ENCODE measurements at places on chromosomes 13 and 19.

DNA sequence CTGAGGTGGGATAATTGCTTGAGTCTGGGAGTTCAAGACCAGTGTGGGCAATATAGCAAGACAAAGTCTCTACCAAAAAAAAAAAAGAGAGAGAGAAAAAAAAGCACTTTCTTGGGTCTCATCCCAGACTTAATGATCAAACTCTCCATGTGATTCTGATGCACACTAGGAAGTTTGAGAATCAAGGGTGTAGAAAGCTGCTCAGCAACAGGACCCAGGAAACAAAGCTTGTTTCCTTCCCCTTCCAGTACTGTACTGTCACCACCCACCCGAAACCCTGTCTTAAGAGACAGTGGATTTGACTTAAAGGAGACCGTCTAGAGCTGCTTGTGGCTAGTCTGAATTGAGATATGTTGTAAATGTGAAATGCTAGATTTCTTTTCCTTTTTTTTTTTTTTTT, 5.8 kb downstream of the MISP3 start:
- no peak for DNase-seq

GRCh38 chr13:50581586-50582196, 261.8 kb downstream of the DLEU7 start:
- no peak for DNase-seq

DNA sequence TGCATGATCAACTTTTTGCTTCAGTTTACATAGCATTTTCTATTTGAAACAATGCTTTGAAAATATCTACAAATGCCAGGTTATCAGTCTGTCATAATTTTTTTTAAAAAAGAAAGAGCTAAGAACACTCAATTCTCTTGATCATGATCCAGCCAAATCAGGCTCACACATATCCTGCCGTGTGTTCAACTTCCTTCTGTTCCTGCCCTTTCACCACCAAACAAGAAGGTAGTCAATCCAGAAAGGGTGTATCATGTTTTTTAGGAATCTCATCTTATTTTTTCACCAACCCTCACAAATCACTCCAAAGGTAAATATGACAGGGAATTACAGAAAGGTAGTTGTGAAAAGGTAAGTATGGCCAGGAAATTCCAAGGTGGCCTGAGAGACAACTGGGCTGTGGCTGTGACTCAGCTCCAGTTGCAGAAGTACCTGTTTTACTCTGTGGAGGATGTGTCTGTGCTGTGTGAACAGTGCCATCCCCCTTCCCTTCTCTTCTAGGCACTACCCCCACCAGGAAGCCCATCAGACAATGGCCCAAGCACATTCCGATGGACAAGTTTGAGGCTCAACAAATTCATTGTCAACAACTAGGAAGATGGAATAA, 138.8 kb upstream of the GJB6 start:
- DNase-seq, result no peak

- no peak for DNase-seq
Measured at GRCh38 chr19:808423-808775, 11.1 kb downstream of the PTBP1 start.
